Activated naive CD4-positive, alpha-beta T cell treated with anti-CD3 and anti-CD28 coated beads, Interleukin-2, amount 10 ng/mL, durations not matched to agents 7 days and 5 days (primary cell): ENCODE measurements at places on chromosomes 3 and 15.

- peaks cover 30% of the 10 kb centered on the region for H3K4me1 ChIP-seq
- DNase-seq = no peak
- H3K4me3 ChIP-seq = no peak overlapping the region
- H3K27ac ChIP-seq = no peak overlapping the region
- H3K36me3 ChIP-seq = peaks cover 10% of the 10 kb centered on the region
Measured at GRCh38 chr15:56045068-56045748, 51.8 kb upstream of the NEDD4 start.

GRCh38 chr15:29686445-29687203 is 135.6 kb downstream of the TJP1 start:
- no peaks in the 10 kb centered on the region for H3K36me3 ChIP-seq
- H3K4me3 ChIP-seq = no peak overlapping the region
- no peaks in the 10 kb centered on the region for H3K4me1 ChIP-seq
- no peak overlapping the region for H3K27ac ChIP-seq
- DNase-seq = no peak

- no peaks in the 10 kb centered on the region for H3K27me3 ChIP-seq
- H3K4me1 ChIP-seq = peaks cover 16% of the 10 kb centered on the region
- no peak overlapping the region for H3K27ac ChIP-seq
- H3K4me3 ChIP-seq = no peak overlapping the region
- H3K36me3 ChIP-seq = peaks cover 22% of the 10 kb centered on the region
Measured at GRCh38 chr3:50649451-50649931, 25.2 kb upstream of the DOCK3 start.

- no peak overlapping the region for H3K27ac ChIP-seq
- no peaks in the 10 kb centered on the region for H3K36me3 ChIP-seq
- H3K27me3 ChIP-seq = peaks cover 80% of the 10 kb centered on the region
- H3K4me3 ChIP-seq = peak overlapping the region; percentile 10
Measured at GRCh38 chr3:13655061-13655913, 106.4 kb downstream of the FBLN2 start.

DNA sequence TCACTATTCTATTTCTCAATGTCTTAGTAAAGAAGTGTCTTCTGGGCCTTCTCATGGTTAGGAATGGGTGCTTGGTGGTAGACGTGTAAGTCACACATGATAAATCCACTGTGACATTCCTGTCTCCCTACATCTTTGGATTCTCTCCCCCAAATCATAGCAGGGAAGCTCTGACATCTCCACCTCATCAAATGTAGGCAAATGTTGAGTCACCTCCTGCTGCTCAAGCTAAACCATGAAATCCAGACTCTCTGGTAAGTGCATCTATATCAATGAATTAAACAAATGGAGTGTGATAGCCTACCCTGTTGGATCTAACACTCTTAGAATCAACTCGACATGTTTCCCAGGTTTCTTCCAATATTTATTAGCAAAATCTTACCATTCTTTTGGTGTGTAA is 42.8 kb upstream of the RPL35A start:
- H3K27ac ChIP-seq = no peak overlapping the region
- no peak overlapping the region for H3K4me3 ChIP-seq
- H3K27me3 ChIP-seq = no peaks in the 10 kb centered on the region
- DNase-seq = no peak
- peaks cover 6% of the 10 kb centered on the region for H3K4me1 ChIP-seq

DNA sequence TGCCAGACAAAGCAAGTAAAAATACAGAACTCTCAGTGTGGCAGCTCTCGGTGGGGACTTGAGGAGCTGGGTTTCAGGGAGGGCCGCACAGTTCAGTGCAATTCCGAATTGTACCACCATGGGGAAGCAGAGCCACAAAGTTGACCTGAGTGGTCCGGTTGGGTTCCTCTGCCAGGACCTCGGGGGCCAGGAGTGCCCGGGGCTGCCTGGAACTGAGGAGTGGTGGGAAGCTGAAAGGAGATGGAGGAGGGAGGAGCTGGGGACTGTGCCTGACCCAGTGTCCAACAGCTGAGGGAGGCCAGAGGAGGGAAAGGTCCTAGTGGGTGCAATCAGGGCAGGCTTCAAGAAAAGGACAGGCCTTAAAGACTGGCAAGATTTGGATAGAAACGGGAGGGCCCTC is 32.2 kb upstream of the TRH start:
- no peak overlapping the region for H3K27ac ChIP-seq
- peaks cover 23% of the 10 kb centered on the region for H3K27me3 ChIP-seq
- peak; percentile 56 for DNase-seq
- no peak overlapping the region for H3K4me3 ChIP-seq
- H3K4me1 ChIP-seq = peaks cover 9% of the 10 kb centered on the region

DNA sequence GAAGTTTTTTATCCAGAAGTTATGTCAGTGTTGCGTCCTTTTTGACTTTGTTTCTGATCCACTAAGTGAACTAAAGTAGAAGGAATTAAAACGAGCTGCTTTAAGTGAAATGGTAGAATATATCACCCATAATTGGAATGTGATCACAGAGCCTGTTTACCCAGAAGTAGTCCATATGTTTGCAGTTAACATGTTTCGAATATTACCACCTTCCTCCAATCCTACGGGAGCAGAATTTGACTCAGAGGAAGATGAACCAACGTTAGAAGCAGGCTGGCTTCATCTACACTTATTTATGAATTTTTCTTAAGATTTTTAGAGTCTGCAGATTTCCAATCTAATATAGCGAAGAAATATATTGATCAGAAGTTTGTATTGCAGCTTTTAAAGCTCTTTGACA is 57.6 kb downstream of the DNAH1 start:
- no peak overlapping the region for H3K4me3 ChIP-seq
- peaks cover 9% of the 10 kb centered on the region for H3K36me3 ChIP-seq
- no peak for DNase-seq
- H3K4me1 ChIP-seq = peaks cover 9% of the 10 kb centered on the region

- no peak for DNase-seq
- no peaks in the 10 kb centered on the region for H3K4me1 ChIP-seq
- H3K27me3 ChIP-seq = peaks cover 24% of the 10 kb centered on the region
- no peaks in the 10 kb centered on the region for H3K36me3 ChIP-seq
- H3K4me3 ChIP-seq = no peak overlapping the region
- H3K27ac ChIP-seq = no peak overlapping the region
Measured at GRCh38 chr15:51667478-51667877, 13.8 kb upstream of the SCG3 start.
